ENCODE measurements at places on chromosomes 6 and 20. TPM values are rescaled to one million over a fixed set of nuclear protein-coding genes. Genes with fewer than 3 reads are reported as not detected.

FAM217A gene
- total RNA-seq, result not detected

IGF2R gene
- total RNA-seq, result 46.6 TPM

SSTR4 gene
- total RNA-seq, result not detected

HEY2 gene
- total RNA-seq, result 5.6 TPM

POU5F1 gene
- total RNA-seq, result 3.0 TPM

RSPH4A gene
- total RNA-seq, result 0.90 TPM

STMND1 gene
- not detected for total RNA-seq

Data from urinary bladder (tissue), 4 donors.